ENCODE measurements at places on chromosomes 6 and 20.

DNA sequence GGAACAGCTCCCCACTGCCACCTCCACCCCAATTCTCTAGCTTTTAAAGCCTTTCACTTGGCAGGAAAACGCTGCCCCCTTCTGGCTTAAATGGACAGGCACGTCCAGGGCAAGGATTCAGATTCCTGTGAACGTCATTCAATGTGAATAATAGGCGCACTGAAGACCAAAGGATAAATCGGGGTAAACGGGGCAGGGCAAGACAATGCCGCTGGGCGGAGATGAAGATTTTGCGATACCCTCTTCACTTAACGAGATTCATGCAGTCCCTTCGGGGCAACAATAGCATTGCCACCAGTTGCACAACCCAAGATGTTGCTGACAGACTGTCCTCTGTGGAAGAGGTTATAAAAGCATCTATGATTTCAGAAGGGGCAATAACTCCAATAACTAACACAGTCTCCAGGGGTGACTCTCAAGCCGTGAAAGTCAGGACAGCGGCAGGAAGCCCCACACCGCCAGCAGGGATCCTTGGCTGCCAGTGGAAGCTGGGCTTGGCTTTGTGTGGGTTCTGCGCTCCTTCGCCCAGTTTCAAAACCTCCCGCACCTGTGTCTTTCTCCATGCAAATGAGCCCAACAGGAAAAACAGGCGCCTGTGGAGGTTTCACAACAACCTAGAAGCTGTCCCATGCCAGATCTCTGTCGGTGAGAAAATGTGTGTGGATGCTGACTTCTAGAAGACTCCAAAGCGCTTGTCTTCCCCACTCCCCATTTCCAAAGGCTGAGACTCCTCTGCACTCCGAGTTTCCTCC is 291.8 kb downstream of the BMP7 start:
- DNase-seq = no peak

GRCh38 chr6:113620386-113620785 is 236.8 kb upstream of the MARCKS start:
- no peak for DNase-seq

GRCh38 chr6:54010340-54011276 is 100.6 kb upstream of the MLIP start:
- DNase-seq = no peak

DNA sequence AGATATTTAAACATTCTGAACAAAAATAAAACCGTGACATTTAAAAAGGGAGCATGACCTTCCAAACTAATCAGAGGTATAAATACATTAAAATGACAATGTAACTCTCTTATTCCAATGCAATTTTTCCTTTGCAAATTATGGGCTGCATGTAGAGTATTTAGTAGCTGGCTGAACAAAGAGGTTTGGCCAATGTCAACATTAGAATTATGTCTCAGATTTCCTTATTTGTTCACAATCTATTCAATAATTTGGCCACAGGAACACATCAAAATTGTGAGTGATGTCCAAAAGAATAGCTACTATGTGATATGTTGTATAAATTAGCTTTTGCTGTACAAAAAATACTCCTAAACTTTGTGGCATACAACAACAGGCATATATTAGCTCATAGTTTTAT is 580.0 kb upstream of the MARCKS start:
- DNase-seq = no peak

DNA sequence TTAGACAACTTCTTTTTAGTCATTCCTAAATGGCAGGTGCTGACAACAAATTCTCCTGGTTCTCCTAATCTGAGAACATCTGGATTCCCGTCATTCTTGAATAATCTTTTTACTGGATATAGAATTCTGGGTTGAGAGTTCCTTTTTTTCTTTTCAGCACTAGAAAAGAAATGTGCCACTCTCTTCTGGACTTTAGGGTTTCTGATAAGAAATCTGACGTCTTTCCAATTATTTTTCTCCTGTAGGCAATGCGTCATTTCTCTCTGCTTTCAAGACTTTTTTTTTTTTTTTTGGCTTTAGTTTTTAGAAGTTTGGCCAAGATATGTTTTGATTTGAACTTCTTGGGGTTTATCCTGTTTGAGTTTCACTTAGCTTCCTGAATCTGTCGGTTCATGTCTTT is 66.1 kb upstream of the RNF24 start:
- no peak for DNase-seq

- DNase-seq = no peak
These were observed 49.7 kb upstream of the SNX9 start for GRCh38 chr6:157773248-157773773.

DNA sequence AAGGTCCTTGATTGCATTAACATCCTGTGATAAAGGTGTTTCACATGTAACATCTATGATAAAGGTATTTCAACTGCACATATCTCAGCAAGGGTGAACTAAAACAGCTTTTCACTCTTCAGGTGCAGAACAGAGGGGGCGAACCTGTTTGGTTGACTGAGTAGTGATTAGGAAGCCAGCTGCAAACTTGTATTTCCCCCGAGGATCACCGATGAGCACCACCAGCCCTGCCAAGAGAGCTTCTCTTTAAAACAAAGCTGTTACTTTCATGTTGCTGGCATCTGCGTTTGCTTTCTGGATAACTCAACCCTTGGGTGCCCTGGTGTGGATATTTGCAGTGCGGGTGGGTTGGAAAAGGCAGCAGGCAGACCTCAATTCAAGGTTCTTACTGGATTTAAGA is 39.6 kb downstream of the JAG1 start:
- no peak for DNase-seq

DNA sequence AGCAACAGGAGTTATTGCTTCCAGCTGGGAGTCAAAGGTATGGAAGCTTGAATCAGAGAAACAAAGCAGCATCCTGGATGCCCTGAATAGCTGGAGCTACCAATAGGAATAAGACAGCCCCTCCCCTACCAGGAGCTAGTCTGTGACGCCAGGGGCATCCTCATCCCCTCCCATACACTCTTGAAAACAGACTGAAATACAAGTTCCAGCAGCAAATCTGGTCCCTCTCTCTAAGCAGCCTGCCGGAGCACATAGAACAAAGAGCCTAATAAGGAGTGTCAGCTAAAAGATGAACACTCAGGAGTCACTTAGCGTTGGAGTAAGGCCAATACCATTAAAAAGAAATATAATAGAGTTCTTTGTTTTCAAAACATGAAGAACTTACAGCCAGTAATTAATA is 25.6 kb downstream of the FILIP1 start:
- DNase-seq = no peak

DNA sequence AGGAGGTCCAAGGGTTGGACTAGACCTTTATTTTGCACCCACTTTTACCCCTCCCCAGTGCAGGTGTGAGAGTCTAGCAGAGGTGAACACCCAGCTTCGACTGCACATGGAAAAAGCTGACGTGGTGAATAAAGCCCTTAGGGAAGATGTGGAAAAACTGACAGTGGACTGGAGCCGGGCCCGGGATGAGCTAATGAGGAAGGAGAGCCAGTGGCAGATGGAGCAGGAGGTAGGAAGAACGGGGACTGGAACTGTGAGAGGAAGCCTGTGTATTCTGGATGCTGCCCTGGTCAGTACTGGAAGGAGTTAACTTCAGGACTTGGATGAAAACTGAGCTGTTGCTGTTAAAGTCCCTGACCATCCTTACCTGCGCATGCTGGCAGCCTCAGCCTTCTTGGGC is 10.6 kb downstream of the CEP250 start:
- DNase-seq = no peak

Measured in activated CD4-positive, CD25-positive, alpha-beta regulatory T cell treated with anti-CD3 and anti-CD28 coated beads, Interleukin-2, amount 50 U/mL, for 16 hours (primary cell).